A549 treated with ZK216348 at 1 μM for 4 hours (cell line): ENCODE measurements at places on chromosomes 3 and 15. TPM values are rescaled to one million over a fixed set of nuclear protein-coding genes. Genes with fewer than 3 reads are reported as not detected.

The ASTE1 gene
- 4.7 to 6.3 TPM (median 4.8 TPM) in 5 replicates for total RNA-seq

The GCNT3 gene
- total RNA-seq, result 125 to 192 TPM (median 156 TPM) in 5 replicates

The NANOGP8 gene
- not detected in 5 replicates for total RNA-seq

The P2RY13 gene
- total RNA-seq, result not detected in 5 replicates

The PDIA5 gene
- total RNA-seq, result 25.3 to 29.1 TPM (median 26.6 TPM) in 5 replicates

The MME gene
- not detected in 5 replicates for total RNA-seq

The MUC4 gene
- 0.03 to 0.04 TPM in 2 of 5 replicates, not detected in the others for total RNA-seq

The ACSBG1 gene
- 0.09 to 0.51 TPM (median 0.39 TPM) in 5 replicates for total RNA-seq

The LRRC2 gene
- not detected in 5 replicates for total RNA-seq

The SERPINI1 gene
- 2.1 to 3.5 TPM (median 3.1 TPM) in 5 replicates for total RNA-seq

The MEF2A gene
- total RNA-seq, result 10.1 to 16.3 TPM (median 14.8 TPM) in 5 replicates

The ISLR gene
- 0.24 to 0.41 TPM (median 0.33 TPM) in 4 of 5 replicates, not detected in the other for total RNA-seq
